ENCODE measurements at places on chromosomes 1 and 21. TPM values are rescaled to one million over a fixed set of nuclear protein-coding genes. Genes with fewer than 3 reads are reported as not detected.

- no peak for DNase-seq
Measured at GRCh38 chr1:7378346-7379130, 392.6 kb upstream of the VAMP3 start.

EMC1 gene
- 43.3 TPM for total RNA-seq

GRCh38 chr21:35252831-35253230 is 203.7 kb upstream of the RUNX1 start:
- DNase-seq = no peak

- DNase-seq = peak; percentile 82
Measured at GRCh38 chr1:109438798-109439297, 12.6 kb upstream of the PSMA5 start.

SLC6A9 gene
- 0.40 TPM for total RNA-seq

GRCh38 chr1:39352881-39353280 is 138.6 kb upstream of the BMP8A start:
- DNase-seq = no peak

DNA sequence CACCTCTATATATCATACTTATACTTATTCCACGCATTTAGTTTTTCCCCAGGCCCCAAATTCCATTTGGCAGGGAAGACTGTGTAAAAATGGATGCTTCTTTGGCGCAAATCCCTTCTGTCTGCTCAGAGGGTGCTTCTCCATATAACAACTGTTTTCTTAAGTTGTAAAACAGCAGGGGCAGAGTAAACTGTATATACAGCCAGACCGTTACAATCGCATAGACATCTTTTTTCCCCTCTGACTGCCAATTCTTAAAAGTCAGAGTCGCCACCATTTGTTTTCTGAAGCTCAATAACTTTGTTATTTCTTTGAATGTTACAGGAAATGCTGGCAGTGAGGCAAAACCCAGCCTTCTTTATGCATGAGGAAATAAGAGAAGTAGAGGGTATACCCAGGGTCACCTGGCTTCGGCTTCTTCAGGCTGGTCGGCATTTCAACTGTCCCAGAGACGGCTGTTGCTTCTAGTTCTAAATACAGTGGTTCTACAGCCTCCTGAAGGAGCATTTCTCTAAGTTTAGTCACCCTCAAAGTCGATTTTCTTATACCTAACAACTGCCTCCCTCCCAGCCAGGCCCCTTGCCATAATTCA is 188.4 kb downstream of the CLIC6 start:
- no peak for DNase-seq

DNA sequence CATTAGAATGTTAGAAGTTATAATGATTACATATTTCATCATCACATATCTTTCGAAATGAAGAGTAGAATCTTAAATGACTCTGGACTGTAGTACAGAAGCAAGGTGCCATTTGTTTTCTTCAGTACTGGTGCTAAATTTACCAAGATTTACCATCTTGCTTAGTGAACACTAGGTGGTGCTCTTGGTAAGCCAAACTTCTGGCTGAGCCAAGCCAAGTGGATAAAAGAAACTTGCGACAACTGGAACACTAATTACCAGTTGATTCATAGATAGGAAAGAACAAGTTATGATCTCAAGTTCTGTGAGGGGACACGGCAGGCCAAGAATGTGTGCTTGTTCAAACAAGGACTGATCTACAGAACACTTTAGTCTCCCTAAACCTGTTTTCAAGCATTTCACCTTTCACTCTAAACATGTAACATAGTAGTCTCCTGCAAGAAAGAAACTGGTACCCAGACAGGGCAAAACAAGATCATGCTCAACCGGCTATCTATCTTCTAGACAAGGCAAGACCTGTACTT is 19.8 kb downstream of the SPRTN start:
- peak; percentile 74 for DNase-seq

CYP4A22 gene
- total RNA-seq = not detected

DNA sequence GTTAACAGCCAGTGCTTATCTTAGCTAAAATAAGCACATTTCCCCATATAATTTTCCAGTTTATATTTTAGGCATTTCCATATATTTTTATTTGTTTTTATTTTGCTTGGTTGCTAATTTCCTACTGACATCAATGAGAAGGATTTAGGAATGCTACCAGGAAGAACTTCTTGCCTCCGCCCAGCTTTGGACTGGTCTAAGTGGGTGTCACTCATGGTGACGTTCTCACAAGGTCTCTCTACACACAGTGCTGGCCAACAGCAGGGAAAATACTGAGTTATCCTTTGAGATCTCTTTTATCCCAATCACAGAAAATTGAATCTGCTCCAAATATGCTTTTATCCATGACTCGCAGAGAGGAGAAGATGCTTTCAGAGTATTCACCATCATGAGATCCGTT is 13.2 kb downstream of the MX1 start:
- no peak for DNase-seq

CALML6 gene
- not detected for total RNA-seq

GRCh38 chr1:110130989-110131388 is 18.7 kb downstream of the UBL4B start:
- no peak for DNase-seq

- no peak for DNase-seq
Measured at GRCh38 chr1:65840683-65841082, 48.0 kb downstream of the PDE4B start.

GRCh38 chr1:60281360-60281932 is 207.9 kb upstream of the C1orf87 start:
- DNase-seq = peak; percentile 86

SLC45A1 gene
- total RNA-seq = 1.2 TPM

DNA sequence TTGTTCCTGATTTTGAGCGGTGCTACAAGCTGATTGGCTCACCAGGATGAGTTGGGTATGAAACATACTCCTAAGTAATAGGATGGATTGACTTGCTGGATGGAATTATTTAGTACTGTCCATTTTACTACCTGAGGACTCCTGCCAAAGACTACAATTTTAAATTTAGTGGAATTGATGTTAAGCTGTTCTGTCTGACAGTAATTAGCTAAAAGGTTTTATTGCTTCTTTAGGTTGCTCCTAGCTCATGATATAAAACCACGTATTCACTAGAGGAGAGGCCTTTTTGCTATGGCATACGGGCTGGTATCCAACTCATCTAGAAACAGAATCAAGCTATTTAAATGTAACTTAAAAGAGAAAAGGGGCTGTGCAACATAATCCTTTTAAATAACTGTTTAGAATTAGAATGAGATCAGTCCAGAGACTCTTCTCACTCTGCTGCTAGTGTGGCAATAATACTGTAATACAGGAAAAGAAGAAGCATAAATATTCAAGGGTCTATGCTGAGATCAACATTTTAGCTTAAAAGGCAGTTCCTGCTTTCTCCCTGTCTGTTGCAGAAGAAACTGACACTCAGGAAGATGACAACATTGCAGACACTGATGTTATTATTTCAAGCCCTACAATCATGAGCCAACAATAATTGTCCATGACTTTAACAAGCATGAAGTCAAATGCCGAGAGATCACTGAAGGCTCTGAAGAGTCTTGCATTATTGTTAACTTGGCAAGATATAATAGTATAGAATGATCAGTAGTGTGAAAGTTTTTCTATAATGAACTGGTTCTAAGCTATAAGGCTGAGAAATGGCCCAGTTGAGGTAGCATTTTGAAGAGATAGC is 258.7 kb upstream of the ADGRL4 start:
- DNase-seq = no peak
